ENCODE measurements at places on chromosomes 6 and 20. TPM values are rescaled to one million over a fixed set of nuclear protein-coding genes. Genes with fewer than 3 reads are reported as not detected.

Gene CBLN4
- not detected for total RNA-seq

Gene ARHGAP18
- 47.1 TPM for total RNA-seq

DNA sequence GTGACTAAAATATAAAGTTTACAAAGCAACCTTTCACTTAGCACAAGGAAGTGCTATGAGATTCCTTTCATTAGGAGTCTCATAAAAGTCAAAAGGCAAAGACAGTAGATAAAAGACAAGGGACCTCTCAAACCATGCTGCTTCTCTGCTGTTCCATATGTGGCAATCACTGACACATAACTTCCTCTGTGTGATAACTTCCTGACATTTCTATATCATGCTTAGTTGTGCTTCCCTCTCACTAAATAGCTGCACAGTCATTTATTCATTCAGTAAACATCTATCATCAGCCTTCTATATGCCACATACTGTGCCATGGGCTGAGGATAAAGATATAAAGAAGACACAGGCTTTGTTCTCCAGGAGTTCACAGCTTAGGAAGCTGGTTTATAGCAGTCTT lies 214.8 kb upstream of the GRIK2 start:
- DNase-seq = no peak

GRCh38 chr6:154614641-154615040 lies 104.2 kb upstream of the CNKSR3 start:
- DNase-seq = no peak

DNA sequence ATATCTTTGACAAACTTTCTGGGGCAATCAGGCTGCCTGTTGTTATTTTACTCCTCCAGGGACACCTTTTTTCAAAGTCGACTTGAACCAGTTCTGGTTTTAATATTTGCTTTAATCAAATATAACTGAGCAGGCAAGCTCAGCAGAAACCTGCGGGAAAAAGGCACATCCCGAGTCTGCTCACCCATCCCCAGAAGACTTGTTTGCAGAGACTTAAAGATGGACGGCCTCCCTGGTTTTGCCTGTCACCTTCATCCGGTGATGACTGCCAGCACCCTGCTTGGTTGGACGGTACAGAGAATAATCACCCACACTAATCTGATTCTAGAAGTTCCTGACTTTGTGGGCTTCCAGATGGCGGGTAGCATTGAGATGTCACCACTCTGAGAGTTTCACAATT lies 36.8 kb downstream of the PPP1R3G start:
- DNase-seq = no peak

DNA sequence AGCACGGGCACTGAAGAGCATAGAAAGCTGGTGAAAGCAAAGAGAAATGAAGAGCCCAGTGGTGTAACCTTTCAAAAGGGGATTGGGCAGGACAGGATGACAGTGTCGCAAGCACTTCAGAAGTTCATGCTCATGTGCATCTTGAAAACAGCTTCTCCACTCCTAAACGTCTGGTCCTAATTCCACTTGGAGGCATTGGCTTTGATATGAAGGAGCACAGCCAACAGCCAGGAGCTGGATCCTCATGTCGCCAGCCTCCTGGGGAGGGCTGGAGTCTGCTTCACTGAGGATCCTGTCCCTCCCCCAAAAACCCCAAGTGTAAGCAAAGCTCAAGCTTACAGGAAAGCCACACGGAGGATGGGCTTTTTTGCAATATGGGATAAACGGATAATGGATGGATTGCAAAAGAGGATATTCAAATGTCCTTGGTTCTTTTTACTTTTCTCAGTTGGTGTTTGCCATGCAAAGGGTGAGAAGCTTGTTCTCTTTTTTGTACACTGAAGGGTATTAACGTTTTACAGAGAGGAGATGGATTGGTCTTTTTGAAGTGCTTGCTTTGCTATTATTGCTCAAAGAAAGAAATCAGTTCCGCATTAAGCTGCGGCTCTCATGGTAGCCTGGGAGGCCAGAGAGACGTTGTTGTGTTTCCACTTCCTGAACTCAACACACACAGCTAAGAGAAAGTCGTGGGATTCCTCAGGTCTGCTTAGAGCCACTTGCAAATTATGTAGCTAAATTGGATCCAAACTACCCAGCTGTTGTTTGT lies 92.2 kb downstream of the SIM1 start:
- no peak for DNase-seq

DNA sequence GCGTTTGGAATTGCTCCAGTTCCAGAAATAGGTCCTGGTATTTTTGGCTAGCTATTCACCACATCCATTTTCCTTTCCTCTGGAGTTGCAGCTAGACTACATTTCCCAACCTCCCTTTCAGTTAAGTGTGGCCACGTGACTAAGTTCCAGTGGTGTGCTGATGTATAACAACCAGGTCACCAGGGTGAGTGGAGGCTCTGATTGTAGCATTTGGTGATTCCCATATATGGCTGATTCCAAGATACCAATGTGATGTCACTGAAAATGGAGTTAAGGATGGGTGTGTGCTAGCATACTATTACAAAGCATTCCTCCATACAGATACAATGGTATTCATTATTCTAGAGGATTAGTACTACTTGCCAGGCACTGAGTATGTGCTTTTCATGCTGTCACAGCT lies 49.7 kb upstream of the STK35 start:
- DNase-seq = no peak

- DNase-seq = no peak
Measured at GRCh38 chr6:99611148-99611547, 4.5 kb downstream of the PRDM13 start.

All from fibroblast of villous mesenchyme (primary cell).